ENCODE measurements at places on chromosomes 6 and 20.

GRCh38 chr20:44696315-44696714 lies 18.9 kb upstream of the CCN5 start:
- DNase-seq = no peak

GRCh38 chr20:45948261-45948733 lies 13.8 kb downstream of the PCIF1 start:
- DNase-seq = no peak

DNA sequence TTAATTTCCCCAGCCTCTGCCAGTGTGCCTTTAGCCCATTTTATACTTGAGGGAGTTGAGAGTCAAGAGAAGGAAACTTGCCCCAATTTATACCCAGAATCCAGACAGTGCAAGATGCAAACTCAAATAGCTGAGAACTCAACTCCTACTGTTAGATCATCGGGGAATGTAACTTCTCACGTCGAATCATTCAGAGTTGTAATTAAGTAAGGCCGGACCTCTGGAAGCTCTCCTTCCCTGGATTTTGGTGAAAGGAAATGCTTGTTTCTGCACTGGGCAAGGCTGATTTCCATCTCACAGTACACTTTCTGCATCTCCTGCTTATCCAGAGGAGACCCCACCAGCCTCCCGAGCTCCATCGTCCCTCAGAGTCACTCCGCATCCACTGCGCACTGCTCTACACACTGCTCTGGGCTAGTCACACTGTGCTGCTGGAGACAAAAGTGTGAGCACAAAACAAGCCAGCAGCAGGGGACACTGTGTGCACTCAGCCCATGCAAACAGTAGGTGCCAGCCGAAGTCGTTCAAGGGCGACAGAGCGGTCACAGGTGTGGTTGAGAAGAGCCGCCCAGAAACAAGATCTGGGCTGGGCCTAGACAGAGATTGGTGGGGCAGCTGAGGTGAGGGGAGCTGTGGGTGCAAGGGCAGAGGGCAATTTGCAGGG lies 150.4 kb upstream of the QKI start:
- DNase-seq = no peak

GRCh38 chr6:83514866-83515466 lies 2.6 kb downstream of the PRSS35 start:
- peak; percentile 31 for DNase-seq

DNA sequence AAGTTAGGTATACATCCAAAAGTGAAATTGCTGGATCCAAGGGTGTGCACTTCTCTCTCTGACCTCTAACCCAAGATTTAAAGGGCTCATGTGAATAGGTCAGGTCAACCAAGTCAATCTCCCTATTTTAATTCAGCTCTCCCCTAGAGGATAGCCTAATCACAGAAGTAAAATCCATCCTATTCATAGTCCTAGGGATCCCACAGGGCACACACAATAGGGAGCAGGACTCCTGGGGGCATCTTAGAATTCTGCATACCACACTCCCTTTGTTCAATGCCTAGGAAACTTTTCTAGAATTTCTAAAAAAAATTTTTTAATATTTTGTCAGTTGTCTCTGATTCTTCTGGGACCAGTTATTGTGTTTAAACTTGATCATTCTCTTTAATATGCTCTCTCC lies 35.1 kb downstream of the CST9L start:
- no peak for DNase-seq

- no peak for DNase-seq
Measured at GRCh38 chr20:62159839-62160238, 16.3 kb downstream of the SS18L1 start.

- DNase-seq = no peak
Measured at GRCh38 chr6:22412994-22413393, 116.2 kb upstream of the PRL start.

DNA sequence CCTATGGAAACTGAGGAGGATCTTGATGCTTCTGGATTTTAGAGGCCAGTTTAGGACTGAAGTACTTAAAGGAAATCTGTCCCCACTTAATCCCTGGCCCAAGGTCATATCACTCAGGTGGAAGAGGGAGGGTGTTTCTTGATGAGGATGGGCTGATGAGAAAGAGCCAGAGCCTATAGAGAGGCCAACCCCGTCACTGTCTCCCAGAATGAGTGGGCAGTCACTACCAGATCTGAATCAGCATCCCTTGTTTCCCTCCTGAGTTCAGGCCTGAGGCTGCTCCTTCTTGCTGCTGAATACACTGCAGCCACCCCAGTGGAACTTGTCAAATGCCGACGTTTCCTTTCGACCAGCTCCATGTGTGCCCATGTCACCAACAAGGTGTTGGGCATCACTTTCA lies 14.8 kb downstream of the ARMC12 start:
- no peak for DNase-seq

DNA sequence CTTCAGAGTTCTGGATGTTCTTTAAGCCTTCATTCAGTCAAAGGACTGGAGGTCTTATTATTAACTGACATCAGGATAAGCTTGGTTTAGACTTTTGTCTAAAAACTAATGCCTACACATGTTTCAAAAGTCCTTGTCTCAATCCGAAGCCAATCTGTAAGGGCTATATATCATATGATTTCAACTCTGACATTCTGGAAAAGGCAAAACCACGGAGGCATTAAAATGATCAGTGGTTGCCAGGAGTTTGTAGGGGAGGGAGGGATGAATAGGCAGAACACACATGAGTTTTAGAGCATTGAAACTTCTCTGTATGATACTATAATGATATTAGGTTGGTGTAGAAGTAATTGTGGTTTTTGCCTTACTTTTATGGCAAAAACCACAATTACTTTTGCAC lies 1285.8 kb upstream of the CITED2 start:
- no peak for DNase-seq

DNA sequence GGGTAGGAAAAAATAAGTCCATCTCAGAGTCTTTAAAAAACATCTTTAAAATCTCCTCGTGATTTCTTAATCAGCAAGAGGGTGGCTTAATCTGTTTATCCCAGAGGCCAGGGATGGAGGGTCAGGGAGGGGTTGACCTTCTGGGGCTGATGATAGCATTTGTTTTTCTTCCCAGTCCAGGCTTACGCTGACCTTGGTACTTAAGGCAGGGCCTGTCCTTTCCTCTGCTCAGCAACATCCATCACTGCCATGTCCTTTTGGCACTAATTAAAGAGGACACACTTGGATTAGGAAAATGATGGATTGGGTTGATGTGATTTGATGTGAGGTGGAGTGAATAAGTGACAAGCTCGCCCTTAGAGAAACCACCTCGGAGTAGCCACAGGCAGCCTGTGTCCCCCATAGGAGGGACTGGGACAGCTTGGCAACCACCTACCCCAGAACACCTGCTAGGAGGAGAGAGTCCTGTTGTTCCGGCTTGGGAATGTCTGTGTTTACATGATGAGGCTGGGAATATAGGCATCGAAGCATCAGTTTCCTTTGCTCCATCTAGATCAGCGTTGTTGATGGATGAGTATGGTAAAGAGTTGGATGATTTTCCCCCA lies 44.2 kb downstream of the PHACTR3 start:
- no peak for DNase-seq

GRCh38 chr20:40631119-40631631 lies 57.9 kb downstream of the MAFB start:
- no peak for DNase-seq

- DNase-seq = no peak
Measured at GRCh38 chr6:126770176-126770575, 348.3 kb upstream of the RSPO3 start.

DNA sequence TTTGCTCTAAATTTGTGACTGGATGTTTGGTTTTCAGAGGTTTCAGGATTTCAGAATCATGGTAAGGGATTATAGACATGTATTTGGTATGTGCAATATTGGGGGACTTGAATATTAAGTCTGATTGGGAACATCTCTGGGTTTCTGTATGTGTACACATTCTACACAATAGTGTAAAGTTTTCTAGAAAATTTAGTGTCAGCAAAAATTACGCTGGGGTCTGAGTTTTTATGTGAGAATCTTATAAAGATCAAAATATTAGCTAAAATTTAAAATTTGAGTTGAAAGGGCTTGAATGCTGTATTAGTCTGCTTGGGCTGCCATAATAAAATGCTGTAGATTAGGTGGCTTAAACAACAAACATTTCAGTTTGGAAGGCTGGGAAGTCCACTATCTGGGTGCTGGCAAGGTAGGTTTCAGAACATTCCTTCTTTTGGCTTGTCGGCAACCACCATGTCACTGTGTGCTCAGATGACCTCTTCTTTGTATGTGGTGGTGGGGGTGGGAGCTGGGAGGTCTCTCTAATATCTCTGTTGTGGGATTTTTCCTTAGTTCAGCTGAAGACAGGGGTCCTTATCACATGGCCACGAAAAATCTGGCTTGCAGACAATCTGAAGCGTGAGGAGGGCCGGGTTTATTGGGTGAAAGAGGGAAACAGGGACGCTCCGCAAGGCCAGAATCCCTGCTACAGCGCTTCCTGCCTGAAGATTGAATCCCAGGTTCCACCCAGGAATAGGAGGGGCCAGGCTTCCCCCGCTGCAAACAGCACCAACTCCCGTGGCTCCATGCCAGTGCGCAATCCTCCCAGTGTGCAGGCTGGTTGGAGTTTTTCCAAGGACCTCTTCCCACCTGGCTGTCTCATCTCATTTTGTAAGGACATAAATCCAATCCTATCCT lies 299.7 kb downstream of the PLCB1 start:
- DNase-seq = peak; percentile 50

All from right hindlimb (tissue), 1 donor.